ENCODE measurements at places on chromosomes 5 and 9.

GRCh38 chr5:84242286-84242685 lies 142.4 kb downstream of the EDIL3 start:
- DNase-seq, result no peak

GRCh38 chr5:60843386-60843935 lies 608 bp downstream of the ELOVL7 start:
- DNase-seq, result no peak

GRCh38 chr9:97501972-97502221 lies 431 bp downstream of the TMOD1 start:
- no peak for DNase-seq

GRCh38 chr5:174301848-174302625 lies 256.5 kb downstream of the NSG2 start:
- no peak for DNase-seq

DNA sequence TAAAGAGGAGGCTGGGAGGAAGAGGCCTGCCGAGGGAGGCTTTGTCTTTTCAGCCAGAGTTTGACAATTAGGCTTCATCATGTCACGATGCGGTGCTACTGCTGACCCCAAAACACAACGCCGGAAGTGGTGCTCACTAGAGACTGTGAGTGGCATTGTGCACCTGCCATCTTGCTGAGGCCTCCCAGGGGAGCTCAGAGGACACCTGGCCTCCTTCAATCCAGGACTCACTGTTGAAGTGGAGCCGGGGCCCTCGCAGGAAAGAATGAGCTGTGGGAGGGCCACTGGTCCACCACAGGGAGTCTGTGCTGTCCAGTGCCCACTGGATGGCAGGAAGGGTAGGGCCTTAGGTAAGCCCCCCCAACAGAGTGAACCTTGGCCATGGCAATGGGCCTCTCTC lies 12.7 kb upstream of the SLC25A48 start:
- DNase-seq, result no peak

- no peak for DNase-seq
Measured at GRCh38 chr5:122981846-122982245, 54.7 kb downstream of the PPIC start.

DNA sequence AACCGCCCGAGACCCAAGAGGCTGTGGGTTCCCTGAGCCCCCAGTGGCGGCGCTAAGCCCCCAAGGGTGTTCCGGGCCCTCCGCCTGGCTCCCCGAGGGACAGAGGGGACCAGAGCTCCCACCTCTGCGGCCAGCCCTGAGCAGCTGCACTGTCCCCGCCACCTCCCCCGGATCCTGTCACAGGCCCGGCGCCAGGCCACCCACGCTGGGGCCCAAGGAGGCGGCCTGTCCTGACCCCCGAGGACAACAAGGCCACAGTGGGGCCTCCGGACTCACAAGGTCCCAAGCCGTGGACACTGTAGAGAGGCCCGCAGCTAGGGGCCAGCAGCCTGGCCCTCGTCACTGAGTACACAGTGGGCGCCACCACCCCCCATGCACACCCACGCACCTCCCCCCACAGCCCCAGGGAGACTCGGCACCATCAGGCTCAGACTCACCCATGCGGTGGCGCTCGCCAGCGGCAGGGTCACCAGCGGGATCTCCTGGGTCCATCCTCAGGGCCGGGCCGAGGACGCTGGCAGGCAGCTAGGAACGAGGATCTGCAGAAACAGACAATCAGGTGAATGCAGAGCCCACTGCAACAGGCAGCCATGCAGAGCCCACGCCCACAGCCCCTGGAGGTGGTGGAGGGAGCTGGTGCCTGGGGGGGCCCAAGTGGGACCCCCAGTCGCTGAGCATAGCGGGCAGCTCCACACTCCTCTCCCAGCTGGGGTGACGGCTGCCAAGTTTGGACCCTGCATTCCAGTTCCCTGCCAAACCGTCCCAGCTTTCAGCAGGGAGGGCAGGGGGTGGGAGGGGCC lies 27.9 kb downstream of the EXD3 start:
- no peak for DNase-seq

- no peak for DNase-seq
Measured at GRCh38 chr5:52947208-52947607, 41.9 kb upstream of the ITGA2 start.

DNA sequence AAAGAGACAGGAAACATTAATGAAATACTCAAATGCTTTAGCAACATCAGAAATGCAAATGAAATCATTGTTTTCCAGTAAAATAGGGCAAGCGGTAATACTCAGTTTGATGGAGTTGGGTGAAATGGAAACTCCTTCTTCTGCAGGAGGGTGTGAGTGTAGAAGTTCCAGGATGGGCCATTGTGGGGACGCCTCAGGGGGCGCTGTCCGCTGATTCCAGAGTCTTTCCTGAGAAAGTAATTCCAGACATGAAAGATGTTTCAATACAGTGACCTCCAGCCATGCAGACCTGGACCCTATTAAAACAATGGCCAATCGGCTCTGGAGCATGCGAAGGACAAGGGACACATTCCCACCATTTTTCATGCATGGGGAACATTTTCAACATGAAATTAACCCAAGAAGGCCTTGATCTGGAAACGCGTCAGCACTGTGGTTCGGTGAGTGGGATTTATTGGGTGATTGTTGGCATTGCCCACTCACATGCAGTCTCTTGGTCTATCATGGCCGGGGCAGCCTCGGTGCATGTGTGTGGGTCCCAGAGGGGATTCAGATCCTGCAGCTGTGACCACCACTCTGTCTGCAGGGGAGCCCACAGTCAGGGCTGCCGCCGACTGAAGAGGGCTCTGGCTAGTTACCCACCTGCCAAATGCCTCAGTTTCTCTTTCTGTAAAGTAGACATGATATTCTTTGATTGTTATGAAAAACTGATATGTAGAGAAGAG lies 132.6 kb upstream of the IRX4 start:
- no peak for DNase-seq

DNA sequence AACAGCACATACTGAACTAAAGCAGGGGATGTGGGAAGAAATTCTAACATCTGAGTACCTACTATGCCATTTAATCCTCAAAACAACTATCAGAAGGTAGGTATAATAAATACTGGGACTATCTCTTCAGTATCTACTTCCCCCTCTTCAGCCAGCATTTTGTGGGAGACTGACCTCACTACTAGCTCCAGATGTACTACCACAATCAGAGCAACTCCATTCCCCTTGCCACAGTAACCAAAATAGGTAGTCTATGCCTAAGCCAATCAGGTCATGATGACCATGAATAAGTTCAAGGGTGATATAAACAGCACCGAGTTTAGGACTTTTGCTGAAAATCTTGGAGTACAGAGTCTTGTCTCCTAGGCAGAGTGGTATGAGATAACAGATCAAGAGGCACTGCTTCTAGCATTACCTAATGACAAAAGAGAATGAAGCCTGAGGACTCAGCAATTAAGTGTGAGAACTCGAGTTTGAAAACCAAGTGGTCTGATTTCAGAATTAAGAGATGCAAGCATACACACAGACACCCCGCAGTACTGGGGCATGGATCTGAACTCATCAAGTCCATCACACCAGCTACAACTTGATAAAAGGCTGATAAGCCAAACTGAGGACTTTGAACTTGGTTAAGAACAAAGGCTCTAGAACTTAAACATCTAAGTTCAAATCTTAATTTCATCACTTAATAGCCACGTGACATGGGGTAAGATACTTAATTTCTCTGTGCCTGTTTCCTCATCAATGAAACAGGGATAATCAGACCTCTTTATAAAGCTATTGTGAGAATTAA lies 9.7 kb downstream of the FNIP1 start:
- DNase-seq, result no peak

DNA sequence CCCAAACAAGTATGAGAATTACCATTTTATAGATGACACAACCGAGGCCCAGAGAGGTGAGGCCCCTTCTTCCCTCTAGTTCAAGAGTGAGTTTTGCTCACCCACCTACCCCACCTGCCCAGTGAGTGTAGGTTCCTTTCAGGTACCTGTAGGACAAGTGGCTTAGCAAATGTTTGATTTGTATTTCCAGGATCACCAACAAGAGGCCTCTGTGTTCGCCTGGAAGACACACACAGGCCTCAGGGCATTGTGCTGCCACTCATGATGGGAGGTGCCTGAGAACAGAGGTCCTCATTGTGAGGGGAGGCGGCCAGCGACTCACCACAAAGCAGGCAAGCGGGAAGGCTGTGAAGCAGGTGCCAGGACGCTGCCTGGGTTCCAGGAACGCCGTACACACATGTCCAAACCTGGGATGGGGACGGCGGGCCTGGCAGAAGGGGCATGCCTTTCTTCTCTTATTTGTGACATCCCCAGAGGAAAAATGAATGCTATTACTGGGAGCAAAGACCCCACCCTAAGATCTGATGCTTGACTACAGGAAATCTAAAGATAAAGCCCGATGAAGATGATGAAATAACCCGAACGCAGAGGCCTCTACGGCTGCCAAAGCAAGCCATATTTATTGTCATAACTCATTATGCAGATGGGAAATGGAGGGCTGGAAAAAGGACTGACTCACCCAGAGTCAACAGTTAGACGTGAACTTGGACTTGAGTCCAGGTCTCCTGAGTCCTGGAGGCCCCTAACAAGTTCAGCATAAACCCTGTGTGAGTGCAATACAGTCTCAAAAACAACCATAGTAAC lies 60.2 kb upstream of the SLC25A51 start:
- DNase-seq, result no peak

- no peak for DNase-seq
Measured at GRCh38 chr5:178580271-178580955, 9.8 kb downstream of the COL23A1 start.

DNA sequence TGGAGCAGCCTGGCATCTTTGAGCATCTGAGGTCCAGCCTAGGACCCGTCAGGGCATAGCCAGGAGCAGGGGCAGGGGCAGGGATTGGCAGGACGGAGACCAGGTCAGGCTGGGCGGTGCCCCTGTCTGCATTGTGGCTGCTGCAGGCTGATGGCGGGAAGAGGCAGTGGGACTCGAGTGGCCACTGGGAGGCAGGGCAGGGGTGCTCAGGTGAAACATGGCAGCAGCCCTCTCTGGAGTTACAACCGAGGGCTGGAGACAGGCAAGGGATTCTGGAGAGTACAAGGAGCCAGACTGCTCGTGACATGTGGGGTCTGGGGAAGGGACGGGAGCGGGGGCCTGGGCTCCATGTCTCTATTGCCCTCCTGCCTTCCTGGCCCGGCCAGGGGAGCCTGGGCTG lies 97.4 kb upstream of the RAPGEF1 start:
- DNase-seq, result no peak

- DNase-seq, result no peak
Measured at GRCh38 chr5:25119650-25120049, 474.9 kb upstream of the CDH10 start.

DNA sequence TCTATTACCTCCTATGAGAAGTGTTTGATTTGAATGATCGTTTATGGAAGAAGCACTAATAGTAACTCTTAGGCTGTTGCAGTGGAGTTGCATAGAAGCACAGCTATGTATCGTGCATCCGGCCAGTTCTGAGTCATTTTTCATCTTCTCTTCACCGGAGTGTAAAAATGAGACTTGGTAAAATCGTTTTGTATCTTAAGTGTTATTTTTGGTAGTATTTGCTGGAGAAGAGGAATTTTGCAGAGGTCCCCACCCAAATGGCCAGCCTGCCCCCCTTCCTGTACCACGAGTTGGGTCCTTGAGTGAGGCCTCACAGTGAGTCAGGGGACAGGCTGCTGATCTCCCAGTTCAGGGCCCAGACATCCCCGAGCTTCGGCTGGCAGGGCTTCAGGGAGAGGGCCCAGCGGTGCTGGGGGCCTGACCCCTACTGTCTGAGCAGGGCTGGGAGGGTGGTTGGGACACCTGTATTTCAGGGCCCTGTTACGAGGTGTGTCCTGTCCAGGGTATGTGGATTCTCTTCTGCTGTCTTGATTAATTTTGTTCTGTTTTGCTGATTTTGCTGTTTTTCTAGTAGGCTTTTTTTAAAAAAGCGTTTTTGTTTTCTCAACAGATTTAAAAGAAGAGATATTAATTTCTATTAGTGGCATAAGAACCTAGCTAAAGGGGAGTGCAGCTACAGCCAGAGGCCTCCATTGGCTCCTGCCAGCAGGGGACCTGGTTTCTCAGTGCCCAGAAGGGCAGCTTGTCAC lies 210.8 kb downstream of the TRIO start:
- DNase-seq, result no peak

DNA sequence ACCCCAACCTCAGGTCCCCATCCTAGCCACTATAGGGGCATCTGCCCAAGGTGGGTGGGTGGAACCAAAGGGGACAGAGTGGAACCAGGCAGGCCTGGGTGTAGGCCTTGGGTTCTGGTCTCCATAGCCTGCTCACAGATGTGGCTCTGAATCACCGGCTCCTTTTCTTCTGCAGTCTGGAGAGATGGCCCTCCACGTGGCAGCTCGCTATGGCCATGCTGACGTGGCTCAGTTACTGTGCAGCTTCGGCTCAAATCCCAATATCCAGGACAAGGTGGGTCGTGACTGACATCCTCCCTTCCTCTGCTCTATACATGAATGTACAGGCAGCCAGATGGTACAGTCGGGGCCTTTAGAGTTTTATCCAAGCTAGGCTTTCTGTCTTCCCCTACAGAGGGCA lies 77.3 kb upstream of the CTSL start:
- no peak for DNase-seq

GRCh38 chr5:142748132-142748531 lies 22.0 kb upstream of the ARHGAP26 start:
- DNase-seq, result no peak

DNA sequence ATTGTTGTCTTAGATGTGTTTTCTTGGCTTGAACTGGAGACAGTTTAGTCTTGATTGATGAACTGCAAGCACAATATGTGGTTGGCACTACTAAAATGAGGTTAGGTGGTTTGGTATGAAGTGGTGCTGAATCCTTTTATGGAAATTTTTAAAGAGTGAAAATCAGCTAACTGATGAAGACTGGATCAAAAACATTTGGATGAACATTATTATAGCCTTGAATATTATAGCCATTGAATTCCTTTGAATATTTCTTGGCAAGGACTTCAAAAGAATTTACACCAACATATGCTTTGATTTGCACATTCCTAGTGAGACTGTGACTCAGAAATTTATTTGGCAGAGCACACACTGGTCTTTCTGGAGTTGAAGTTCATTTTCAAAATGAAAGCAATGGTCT lies 318.3 kb downstream of the CHSY3 start:
- no peak for DNase-seq

DNA sequence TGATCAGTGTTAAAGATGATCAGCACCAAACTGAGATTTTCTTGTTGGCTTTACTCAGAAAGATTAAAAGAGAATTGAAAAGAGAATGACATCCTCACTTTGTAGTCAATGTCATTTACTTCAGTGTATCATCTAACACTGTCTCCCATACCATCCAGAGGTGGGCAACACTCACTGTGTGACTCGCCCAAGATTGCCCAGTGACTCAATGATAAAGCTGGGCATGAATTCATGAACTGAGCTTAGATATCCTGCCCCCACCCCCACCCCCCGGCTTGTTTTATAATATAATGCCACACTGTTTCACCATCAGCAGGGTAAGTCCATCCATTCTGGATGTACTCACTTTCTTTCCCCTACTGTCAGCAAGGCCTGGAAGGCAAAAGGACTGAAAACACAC lies 242.2 kb downstream of the FAM114A2 start:
- no peak for DNase-seq

GRCh38 chr9:91515074-91515687 lies 91.5 kb upstream of the NFIL3 start:
- no peak for DNase-seq

- DNase-seq, result no peak
Measured at GRCh38 chr9:108411632-108412031, 444.2 kb downstream of the ACTL7B start.

- DNase-seq, result no peak
Measured at GRCh38 chr5:57229313-57229712, 55.5 kb downstream of the GPBP1 start.

GRCh38 chr5:138305797-138306196 lies 25.8 kb downstream of the CDC25C start:
- no peak for DNase-seq
